Fibroblast of skin of left biceps (primary cell): ENCODE measurements at places on chromosomes 2 and 18.

DNA sequence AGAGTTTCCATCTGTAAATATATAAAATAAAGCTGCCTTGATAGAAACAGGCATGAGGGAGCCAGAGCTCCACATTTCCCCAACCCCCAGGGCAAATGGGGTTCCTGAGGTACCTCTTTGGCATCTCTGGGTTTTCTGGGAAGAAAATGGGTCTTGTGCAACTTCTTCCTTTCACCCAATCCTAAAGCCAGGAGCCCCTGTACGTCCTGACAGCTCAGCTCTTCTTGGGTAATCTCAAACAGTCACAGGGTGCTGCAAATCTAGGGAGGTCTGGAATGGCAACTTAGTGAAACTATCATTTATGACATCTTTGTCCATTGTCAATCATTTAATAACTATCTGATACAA, 36.6 kb upstream of the STAT1 start:
- DNase-seq: peak; percentile 87

GRCh38 chr18:9742524-9743131, 34.5 kb downstream of the RAB31 start:
- no peak for DNase-seq

- DNase-seq: no peak
Measured at GRCh38 chr18:41645589-41646360, 309.3 kb upstream of the PIK3C3 start.

- DNase-seq: no peak
Measured at GRCh38 chr2:240588006-240588655, 1.6 kb downstream of the CAPN10 start.

- DNase-seq: no peak
Measured at GRCh38 chr2:234348081-234348480, 148.8 kb downstream of the ARL4C start.

DNA sequence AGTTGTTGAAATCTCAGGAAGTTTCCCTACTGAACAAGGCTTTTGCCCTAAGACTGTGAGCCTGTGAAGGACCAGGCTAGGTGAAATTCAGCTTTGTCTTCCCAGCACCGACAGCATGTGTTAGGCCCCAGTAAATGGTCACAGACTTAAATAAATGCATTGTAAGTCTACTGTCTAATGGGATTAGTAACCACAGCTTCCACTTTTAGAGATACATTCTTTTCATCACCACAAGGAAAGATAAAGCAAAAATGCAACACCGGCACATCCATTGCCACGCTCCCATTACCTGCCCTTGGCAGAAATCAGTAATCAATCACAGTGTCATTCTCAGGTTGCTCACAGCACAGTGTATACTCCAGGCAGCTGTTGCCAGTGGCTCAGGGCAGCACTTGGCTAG, 59.3 kb downstream of the CRACDL start:
- DNase-seq: no peak

GRCh38 chr2:156321243-156321904, 11.1 kb downstream of the NR4A2 start:
- DNase-seq: no peak

GRCh38 chr18:33034212-33034611, 261.4 kb upstream of the KLHL14 start:
- no peak for DNase-seq

DNA sequence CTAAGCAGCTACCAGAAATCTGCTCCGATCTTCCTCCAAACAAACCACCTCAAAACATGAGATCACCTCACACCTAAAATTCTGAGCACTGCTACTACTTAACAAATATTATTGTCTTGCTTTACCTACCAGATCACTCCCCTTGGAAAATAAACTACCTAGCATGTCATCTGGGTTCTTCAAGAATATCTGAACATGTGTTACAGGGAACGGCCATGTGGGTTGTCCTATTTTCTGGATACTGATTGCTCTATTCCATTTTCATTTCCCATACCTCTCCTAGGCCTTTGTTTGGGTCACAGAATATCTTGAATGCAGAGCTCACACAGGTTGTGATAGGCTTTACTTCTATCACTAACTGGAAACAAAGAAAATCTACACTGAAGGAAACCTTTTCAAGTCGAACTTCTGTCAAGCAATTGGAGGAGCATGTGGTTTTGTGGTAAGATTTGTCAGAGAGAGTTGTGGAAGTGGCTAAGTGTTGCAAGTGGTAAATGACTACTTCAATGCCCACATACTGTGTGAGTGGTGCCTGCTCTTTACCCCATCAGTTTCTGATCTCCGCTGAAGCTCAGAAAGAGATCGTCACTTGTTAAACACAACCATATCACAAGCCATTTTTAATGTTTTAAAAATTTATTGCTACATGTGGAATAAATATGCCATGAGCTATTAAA, 739.1 kb upstream of the ZEB2 start:
- no peak for DNase-seq

GRCh38 chr2:232336981-232337720, 41.4 kb upstream of the ALPP start:
- no peak for DNase-seq

GRCh38 chr2:131093696-131094462, 619 bp upstream of the FAM168B start:
- DNase-seq: no peak

DNA sequence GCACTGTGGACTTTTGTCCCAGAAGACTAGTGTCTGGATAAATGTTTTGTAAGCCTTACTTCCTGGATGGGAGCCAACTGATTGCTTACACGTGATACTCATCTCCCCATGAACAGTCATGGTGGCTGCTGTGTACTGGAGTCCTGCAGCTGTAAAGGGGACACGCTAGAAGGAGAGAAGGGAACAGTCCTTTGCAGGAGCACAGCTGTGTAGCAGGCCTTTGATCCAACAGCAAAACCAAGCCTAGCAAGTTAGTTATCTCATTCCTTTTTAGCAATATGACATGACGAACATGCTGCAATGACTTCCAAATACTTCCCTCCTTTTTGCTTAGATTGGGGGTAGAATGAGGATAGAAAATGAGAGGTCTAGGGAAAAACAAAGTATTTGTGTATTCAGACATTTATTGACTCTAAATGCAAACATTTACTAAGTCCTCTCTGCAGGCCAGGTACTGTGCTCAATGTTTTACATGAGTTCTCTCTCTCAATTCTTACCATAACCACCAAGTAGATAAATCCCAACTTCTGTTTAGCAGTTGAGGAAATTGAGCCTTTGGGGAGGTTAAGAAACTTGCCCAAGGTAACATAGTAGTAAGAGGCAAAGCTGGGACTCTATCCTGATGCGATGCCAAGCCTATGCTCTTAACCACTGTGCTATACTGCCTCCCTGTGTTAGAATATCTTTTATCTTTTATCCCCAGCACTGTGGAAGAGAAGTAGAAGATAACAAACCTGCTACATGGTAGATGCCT, 55.4 kb upstream of the CD28 start:
- DNase-seq: peak; percentile 26
